Anterior cingulate cortex (tissue), 58 donors: ENCODE measurements at places on chromosomes 4 and X.

DNA sequence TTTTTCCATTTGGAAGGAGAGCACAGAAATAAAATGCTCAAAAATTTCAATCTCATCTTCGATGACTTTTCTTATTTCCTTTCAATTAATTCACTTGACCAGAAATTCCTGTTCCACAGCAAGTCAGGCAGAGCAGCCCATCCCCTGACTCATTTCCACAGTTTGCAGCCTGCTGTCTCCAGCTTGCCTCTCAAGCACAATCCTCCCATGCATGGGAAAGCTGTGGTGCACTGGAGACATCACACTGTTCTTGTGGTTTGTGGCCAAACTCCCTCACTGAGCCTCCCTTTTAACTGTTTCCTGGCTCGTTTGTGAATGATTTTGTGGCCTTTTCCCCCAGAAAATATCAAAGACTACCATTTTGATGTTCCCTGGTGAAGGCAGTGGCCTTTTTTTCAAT is 114.0 kb upstream of the ENPEP start:
- no peak for DNase-seq

DNA sequence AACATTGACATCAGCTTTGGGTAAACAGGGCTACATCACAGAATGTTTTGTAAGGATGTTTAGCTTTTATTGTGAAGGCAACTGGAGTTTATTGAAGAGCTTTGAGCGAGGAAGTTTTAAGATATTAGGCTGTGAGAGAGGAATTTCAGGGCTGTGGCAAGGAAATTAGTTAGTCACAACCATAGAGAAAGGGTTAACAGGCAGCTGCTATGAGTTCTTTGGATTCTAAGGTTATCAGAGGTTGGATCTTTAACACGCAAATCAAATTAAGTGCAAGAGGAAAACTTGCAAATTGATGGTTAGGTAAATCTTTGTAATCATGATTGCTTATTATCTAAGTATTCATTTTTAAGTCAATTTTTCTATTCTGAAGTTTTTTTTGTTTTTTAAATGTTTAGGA is 156.0 kb downstream of the UGT8 start:
- DNase-seq: no peak

DNA sequence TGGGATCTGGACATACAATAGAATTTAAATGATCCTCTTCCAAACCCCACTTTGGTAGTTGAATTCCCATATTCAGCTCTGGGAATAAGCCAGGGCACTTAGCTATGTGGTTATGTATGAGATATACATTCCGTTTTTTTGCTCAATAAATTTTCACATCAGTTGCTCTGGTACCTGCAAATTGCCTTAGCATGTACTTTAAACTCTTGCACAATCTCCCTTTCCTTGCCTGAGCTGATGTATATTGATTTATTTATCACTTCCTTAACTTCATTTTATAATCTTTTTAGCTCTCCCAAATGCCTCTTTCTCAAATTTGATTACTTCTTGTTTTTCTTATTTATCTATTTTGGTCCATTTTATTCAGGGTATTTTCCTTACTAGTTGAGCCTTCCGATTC is 90.1 kb upstream of the AGA start:
- no peak for DNase-seq

DNA sequence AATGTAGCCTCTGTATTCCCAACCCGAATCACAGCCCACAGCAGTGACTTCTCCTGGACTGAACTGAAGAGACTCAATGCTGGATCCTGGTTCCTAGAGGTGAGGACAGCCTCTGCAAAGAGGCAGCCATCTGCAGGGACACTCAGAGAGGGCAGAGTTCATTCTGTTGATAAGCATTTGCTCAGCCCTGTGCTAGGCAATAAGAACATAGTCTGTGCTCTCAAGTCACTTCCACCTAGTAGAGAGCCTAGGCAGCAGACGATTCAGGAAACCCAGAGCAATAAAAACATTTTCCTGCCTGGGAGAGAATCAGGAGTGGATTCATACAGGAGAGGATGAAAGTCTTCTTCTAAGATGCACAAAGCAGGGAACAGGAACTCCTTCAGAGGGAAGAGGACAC is 4.3 kb downstream of the GDPD2 start:
- DNase-seq: no peak

DNA sequence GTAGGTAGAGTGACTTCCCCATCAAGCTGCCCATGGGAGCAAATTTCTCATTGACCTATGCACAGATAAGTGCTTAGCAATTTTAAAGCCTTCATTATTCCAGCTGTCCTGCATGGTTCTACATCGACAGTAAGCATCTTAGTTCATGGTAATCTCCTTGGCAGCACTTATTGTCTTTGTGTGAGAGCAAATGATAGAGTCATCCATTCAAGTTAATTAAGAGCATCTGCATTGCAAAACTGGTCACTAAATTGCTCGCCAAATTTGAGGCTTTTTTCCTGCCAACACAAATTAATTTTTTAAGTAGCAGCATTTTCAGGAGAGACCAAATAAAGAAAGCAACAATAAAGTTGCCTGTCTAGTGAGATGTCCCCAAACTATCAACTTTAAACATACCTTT is 76.7 kb downstream of the SH3BGRL start:
- DNase-seq: no peak

GRCh38 chr4:110589297-110589696 is 33.6 kb downstream of the PITX2 start:
- no peak for DNase-seq

GRCh38 chr4:80101792-80102116 is 28.7 kb upstream of the ANTXR2 start:
- DNase-seq: no peak

- DNase-seq: no peak
Observed at GRCh38 chr4:1288786-1289185, 905 bp upstream of the MAEA start.

DNA sequence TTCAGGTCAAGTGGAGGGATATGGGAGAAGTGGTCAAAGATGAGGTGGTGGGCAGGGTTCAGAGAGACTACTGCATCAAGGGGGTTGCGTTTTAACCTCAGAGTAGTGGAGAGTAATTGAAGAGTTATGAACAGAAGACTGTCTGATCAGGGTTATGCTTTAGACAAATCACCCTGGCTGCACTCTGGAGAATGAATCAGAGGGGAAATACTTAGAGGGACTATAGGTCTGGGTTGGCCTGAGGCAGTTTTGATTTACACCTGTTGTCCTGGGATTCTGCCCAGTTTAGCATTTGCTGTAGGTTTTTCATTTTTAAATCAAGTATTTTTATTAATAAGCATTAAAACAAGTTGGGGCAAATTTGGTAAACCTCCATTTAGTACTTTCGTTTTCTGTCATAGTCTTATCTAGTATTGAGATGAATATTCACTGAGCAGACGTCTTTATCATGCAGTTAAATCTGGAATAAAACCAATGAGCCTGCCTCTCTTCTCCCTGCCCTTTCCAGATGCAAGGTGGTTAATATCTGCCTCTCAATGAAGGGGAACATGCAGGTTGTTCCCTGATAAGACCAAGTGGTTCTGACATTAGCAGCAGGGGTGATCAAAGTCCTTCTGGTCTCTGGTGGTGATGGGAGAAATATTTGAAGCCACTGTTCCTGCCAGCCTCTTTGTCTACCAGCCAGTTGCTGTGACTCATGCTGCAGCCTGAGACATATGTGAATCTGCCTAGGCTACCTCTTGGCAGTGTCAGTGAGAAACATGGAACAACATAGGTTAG is 116.0 kb upstream of the RPS6KA3 start:
- DNase-seq: no peak

- no peak for DNase-seq
Observed at GRCh38 chr4:106565727-106566126, 197.1 kb upstream of the GIMD1 start.

GRCh38 chr4:167555338-167556022 is 321.2 kb upstream of the SPOCK3 start:
- DNase-seq: no peak

DNA sequence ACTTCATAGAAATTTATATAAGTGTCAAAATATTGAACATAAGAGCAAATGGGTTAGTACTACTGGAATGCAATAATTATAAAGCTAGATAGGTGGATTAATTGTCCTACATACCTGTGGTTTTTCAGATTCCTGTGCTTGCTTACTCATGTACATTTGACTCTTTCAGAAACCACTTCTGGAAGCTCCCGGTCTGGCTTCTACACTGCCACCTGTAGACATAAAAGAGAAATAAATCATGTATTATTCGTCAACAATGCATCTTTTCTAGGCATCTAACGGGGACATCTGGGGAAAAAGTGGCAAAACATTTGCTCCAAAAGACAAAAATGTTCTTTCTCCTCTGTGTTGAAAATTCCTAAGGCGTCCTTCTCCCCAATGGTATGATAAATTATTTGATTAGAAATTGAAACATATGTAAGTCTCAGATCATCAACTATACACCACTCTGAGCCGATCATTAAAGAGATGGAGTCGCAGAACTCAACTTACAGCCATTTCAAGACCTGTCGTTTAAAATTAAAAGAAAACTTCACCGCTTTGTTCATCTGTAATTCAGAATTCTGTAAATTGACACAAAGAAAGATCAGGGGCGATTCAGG is 648.7 kb upstream of the DIPK2B start:
- DNase-seq: no peak

DNA sequence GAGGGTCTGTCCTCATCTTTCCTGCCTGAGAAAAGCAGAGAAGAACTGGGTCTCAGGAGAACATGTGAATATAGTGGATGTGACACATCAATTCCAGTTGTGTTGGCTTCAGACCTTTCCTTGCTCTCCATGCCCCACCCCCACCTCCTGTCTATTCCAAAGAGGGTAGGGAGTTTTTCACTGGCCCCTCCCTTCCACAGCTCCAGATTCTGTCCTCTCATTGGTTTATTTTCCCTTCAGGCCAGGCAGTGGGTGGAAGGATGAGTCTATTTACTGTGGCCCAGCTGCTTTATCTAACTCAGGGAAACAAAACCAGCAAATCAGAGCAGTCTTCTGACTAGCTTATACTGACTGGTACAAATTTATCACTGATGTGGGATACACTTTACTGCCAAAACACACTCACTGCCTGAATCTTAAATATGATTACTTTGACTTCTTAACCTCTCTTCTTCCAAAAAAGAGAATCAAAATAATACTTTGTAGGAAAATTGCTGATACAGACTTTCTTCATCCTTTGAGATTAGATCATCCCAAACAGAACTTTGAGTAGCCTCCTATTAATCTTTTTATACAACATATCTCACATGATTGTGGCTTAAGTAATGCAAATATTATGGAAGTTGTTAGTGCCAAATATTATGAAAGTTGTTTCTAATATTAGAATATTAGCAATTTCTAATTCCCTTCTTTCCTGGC is 221.2 kb downstream of the MID1 start:
- no peak for DNase-seq
